ENCODE measurements at places on chromosomes 7 and 10.

GRCh38 chr10:90959826-90960225 lies 38.9 kb upstream of the ANKRD1 start:
- DNase-seq = no peak

GRCh38 chr7:55550841-55551537 lies 21.3 kb downstream of the VOPP1 start:
- no peak for DNase-seq

DNA sequence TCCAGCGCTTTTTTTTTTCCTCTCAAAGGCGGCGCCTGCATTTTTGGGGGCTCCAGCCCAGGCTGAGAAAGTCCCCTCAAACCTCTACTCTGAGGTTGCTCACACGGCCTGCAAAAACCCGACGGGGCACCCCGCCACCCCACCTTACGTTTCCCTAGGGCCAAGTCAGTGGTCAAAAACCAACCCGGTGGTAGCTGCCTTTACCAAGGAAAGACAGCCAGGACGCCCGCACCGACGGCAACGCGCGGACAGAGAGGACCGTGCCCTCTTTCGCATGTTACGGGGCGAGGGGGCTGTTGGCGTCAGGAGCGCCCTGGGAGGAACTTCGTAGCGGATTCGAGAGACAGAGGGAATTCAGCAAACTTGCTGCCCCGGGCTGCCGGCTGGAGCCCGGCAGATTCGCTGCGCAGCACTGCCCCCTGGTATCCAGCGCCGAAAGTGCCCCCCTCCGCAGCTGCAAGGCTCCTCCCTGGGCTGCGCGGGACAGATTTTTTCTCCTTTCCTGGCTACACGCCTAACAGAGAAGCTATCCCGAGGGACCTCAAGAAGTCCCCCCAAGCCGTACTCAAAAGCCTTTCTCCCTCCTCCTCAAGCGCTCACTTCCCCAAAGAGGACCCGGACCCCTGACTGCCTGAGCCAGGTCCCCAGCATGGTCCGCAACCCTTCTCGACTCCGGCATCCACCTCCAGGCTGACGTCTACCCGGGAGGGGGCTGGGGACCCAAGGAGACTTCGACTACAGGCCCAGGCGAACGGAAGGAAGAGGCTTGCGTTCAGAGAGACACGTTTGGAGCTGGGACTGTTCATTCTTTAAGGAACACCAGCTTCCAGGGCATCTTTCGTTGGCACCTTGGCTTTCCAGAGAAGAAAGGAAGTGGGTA lies 27.7 kb upstream of the VAX1 start:
- DNase-seq = no peak

DNA sequence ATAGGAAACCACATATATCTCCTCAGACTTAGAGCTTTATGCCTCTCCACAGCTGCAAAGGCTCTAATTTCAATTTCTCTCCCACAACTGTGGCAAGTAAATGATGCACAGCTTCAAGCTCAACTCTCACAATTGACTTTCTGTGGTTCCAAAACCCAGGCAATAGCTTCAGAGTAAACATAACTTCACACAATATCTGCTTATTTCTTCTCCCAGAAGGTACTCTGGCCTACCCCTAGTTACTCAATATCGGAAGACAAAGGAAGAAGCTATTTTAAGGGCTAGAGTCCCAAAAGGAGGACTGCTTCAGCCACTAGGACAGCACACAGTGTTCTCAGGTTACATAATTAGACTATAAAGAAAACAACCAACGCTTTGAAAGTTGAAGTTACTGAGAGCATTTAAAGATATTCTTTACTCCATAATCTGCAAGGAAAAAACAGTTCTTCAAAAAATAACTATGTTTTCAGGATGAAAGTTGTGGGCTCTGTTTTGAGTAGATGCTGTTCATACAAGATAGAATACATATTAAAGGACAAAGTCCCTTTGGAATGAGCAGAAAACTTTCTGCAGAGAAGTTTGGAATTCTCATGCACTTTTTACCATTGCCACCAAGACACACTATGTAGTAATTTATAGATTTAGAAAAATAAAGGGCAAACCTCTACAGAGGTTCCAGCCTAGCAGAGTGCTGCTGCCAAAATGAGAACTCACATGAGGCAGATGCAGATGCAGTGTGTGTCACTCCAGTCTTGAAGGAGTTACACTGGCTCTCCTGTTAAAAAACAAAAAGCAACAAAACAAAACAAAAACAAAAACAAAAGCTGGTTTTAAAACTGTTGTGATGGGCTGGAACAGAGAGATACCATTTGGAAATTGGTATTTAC lies 81.8 kb downstream of the NT5C2 start:
- no peak for DNase-seq

DNA sequence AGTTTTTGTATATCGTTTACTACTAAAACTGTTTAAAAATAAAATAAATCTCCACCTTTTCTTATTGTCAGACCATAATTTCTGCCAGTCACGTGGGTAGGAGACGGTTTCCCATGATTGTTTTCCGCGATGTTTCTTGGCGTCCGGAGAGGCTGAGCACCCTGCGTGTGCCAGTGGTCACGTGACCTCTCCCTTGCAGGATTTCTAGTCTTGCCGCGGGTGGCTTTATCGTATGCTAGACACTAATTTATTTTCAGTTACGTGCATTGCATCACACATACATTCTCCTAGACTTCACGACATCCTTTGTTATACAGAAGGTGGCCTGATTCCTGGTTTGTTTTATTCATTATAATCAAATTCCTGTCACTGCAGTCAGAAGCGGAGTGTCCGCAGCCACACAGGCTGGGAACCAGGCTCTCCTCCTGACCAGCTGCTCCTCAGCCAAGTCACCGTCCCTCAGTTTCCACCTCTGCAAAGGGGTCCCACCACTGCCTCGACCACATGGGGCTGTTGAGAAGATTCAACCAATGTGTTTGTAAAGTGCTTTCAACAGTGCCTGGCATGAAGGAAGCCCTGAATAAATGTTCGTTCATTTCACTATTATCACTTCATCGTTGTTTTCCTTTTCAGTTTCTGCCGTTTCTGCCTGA lies 203.2 kb upstream of the PPP2R2D start:
- no peak for DNase-seq

GRCh38 chr7:158030566-158030965 lies 557.1 kb downstream of the PTPRN2 start:
- DNase-seq = no peak

DNA sequence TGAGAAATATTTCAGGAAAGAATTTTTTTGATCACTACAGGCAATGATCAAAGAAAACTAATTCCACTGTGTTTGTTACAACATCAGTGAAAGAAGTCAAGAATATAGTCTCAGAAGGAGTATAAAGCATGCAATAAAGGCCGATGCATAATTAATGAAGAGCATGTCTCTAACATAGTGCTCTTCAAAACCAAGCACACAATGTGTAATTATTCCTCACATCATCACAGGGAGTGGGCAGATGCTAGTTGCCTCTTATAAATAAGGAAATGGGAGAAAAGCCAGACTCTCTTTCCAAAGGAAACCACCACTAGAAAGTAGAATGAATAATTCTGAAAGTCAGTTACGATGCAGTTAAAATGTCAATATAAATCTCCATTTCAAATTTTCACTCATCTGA lies 220.1 kb downstream of the TEX36 start:
- no peak for DNase-seq

GRCh38 chr10:23280419-23281043 lies 64.1 kb downstream of the C10orf67 start:
- DNase-seq = no peak

- no peak for DNase-seq
Observed at GRCh38 chr7:73521636-73522104, 423 bp downstream of the BAZ1B start.

DNA sequence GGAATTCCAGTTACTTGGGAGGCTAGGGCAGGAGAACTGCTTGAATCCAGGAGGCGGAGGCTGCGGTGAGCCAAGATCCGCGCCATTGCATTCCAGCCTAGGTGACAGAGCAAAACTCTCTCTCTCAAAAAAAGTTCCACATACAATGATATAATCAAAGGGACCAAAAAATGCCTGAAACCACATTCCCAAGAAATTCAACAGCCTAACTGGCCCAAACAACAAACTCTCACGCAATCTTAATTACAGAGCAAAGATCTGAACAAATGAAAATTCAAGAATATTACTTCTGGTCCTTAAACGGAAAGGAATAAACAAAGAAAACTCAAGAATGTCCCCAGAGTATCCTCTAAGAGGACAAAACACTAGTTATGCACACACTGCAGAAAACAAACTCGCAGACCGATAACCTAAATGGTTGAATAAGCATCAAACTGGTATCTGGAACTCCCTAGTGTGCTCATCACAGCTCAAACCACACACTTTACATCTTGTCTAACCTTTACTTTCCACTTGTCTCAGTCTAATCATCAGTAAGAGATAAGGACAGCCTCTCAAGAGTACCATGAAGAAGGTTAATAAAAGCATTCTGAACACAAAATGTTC lies 3.7 kb downstream of the OGA start:
- DNase-seq = no peak

- no peak for DNase-seq
Observed at GRCh38 chr10:21184984-21185383, 287.9 kb upstream of the NEBL start.

DNA sequence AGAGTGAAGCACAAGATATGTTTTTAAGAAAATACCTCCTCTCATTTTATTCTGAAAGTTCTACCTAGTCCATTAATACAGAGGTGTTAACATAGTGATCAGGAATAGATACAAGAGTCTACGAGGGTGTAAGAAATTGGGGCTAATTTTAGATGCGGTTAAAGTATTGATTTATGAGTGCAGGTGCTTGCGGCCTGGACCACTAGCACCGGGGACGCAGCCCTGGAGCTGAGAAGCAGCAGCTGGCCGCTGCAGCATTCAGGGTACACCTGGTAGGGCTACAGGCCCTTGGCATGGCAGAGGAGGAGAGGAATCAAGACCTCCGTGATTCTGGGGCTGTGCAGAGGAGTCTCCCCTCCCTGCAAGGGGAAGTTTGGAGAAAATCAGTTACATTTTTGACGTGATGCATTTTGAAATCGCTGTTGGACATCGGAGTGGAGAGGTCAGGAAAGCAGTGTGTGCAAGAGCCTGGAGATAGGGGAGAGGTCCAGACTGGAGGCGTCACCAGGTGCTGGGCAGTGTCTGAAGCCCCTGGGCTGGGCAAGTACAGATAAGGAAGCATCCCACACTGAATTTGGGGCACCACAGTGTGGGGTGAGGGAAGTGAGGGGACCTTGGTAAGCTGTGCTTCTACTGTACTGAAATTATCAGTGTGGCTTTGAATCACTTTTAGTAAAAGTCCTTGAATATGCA lies 112.3 kb downstream of the VWC2 start:
- no peak for DNase-seq

DNA sequence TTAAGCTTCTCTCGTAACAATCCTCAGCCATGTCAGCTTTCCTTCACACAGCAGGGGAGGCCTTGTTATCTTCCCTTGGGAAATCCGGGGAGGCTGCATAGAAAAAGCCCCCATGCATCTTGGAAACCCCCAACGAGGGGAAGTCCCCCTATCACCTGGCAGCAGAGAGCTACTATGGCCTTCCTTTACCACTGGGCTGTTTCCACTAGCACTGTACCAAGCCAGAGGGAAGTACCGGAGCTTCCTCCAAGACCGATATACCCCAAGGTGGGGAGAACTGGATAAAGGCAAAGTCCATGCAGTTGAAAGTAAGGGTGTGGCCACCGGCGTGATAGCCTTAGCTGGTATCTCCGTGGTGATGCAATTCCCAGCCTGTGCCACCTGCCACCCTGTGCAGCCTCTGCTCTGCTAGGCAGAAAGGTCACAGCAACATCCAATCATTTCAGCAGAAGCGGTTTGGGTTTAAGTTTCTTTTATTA lies 4.4 kb upstream of the CLIP2 start:
- no peak for DNase-seq
